Breast epithelium (tissue), 4 donors: ENCODE measurements at places on chromosomes 7 and 10. TPM values are rescaled to one million over a fixed set of nuclear protein-coding genes. Genes with fewer than 3 reads are reported as not detected.

FAM221A gene
- 13.1 TPM for total RNA-seq

- no peaks in the 10 kb centered on the region for H3K4me1 ChIP-seq
- no peaks in the 10 kb centered on the region for H3K27me3 ChIP-seq
- H3K36me3 ChIP-seq, result peaks cover 6% of the 10 kb centered on the region
- H3K27ac ChIP-seq, result no peak overlapping the region
These were observed 73.6 kb downstream of the EPC1 start for GRCh38 chr10:32273336-32273735.

GRCh38 chr7:82950436-82950835 is 212.2 kb downstream of the PCLO start:
- H3K4me1 ChIP-seq, result no peaks in the 10 kb centered on the region
- no peak for DNase-seq

DNA sequence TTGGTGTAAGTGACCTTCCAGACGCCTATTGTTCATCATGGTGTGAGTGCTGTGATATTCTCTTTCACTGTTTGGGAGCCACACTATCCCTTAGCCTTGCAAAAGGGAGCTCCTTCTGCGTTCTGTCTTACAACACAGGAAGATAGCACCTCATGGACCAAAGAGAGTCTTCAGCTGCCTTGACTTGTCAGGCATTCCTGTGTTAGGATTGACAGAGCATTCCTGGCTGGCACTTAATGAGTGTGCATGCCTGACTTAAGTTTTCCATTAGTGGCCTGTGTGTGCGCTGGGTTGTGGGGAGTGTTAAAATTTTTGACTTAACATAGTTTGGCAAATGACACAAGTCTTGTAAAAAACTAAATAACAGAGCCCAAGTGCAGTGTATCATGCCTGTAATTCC is 21.9 kb upstream of the MSRB2 start:
- no peak overlapping the region for H3K27ac ChIP-seq
- no peaks in the 10 kb centered on the region for H3K27me3 ChIP-seq
- DNase-seq, result no peak
- no peaks in the 10 kb centered on the region for H3K4me1 ChIP-seq
- H3K36me3 ChIP-seq, result no peaks in the 10 kb centered on the region

GRCh38 chr10:16559236-16559773 is 37.6 kb upstream of the C1QL3 start:
- no peak for DNase-seq
- no peak overlapping the region for H3K4me3 ChIP-seq
- H3K4me1 ChIP-seq, result no peaks in the 10 kb centered on the region
- H3K27ac ChIP-seq, result no peak overlapping the region
- H3K36me3 ChIP-seq, result no peaks in the 10 kb centered on the region

- DNase-seq, result no peak
- peak overlapping the region; percentile 52 for H3K27ac ChIP-seq
- H3K4me3 ChIP-seq, result no peak overlapping the region
- no peaks in the 10 kb centered on the region for H3K4me1 ChIP-seq
- H3K36me3 ChIP-seq, result no peaks in the 10 kb centered on the region
- no peaks in the 10 kb centered on the region for H3K27me3 ChIP-seq
These were observed 24.0 kb upstream of the EEPD1 start for GRCh38 chr7:36129048-36129534.
